ENCODE measurements at places on chromosomes 6 and 20. TPM values are rescaled to one million over a fixed set of nuclear protein-coding genes. Genes with fewer than 3 reads are reported as not detected.

Gene BMP6
- 3.4 TPM for total RNA-seq

Gene POU5F1
- total RNA-seq, result not detected

Gene CLPSL1
- total RNA-seq, result not detected

Gene TRIM26
- 14.3 TPM for total RNA-seq

Gene RBPJL
- total RNA-seq, result not detected

Gene PAK5
- 36.1 TPM for total RNA-seq

Gene THBS2
- 11.3 TPM for total RNA-seq

Gene DYNLT2
- 3.2 TPM for total RNA-seq

Gene NEDD9
- total RNA-seq, result 31.7 TPM

Gene KIF25
- total RNA-seq, result 0.25 TPM

Gene FAM50B
- total RNA-seq, result 11.8 TPM
